ENCODE measurements at places on chromosomes 3 and 15.

DNA sequence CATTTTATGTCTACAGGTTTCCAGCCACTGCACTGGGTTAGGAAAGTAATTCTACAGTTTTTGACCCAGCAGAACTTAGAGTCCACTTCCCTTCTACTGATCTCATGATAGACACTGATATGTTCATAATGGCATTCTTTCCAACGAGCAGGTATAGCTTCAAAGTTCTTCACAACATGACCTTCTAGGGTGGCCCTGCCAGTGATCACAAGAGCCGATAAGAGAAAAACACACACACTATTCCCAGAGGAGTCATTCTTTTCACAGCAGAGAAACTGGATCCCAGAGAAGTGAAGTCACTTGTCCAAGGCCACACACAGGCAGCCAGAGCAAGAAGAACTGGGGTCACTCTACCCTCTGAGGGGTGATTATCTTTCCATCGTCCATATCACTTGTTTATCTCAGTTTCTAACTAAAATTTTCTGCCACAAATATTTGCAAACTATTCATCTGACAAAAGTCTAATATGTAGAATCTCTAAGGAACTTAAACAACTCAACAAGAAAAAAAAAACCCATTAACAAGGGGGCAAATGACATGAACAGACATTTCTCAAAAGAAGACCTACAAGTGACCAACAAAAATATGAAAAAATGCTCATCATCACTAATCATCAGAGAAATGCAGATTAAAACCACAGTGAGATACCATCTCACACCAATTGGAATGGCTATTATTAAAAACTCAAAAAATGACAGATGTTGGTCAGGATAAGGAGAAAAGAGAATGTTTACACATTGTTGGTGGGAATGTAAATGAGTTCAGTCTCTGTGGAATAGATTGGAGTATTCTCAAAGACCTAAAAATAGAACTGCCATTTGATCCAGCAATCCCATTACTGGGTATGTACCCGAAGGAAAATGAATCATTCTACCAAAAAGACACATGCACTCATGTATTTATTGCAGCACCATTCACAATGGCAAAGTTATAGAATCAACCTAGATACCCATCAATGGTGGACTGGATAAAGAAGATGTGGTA is 31.5 kb downstream of the SPTSSB start:
- no peak for DNase-seq

GRCh38 chr3:101535221-101535620 is 22.2 kb upstream of the SENP7 start:
- DNase-seq, result no peak

- DNase-seq, result no peak
Observed at GRCh38 chr15:41490355-41490754, 3.3 kb upstream of the ITPKA start.

GRCh38 chr3:171011109-171011872 is 15.2 kb downstream of the SLC2A2 start:
- DNase-seq, result no peak

DNA sequence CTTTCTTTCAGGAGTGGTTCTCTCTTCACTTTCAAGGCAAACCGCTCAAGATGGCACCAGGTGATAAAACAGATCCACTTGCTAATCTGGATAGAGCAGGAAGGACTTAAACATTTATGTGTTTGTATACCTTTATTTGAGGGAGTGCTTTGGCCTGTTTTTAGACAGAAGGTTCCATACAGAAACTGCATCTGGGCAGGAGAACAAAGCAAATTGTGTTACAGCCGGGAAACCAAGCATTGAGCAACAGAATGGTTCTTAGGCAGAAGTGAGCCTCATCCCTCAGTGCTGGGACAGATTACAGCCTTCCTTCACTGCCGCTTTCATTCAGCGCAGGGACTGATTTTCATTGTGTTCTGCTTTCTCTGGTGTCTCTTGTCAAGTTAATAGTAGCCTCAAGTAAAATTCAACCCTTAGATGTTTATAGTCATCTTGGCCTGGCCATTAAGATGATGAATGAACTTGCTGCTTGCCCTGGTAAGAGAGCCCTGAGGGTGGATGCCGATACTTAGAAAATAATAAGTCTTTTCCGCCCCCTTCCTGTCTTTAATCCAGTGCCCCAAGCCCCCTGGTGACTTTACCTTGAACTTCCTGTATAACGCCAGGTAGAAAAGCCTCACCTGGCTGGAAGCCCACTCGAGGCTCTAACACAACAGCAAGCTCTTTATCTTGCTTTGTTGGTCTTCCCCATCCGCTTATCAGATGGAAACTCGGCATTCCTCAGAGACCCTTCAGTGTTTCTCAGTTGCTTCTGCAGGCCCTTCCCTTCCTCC is 168.0 kb upstream of the CTDSPL start:
- no peak for DNase-seq

DNA sequence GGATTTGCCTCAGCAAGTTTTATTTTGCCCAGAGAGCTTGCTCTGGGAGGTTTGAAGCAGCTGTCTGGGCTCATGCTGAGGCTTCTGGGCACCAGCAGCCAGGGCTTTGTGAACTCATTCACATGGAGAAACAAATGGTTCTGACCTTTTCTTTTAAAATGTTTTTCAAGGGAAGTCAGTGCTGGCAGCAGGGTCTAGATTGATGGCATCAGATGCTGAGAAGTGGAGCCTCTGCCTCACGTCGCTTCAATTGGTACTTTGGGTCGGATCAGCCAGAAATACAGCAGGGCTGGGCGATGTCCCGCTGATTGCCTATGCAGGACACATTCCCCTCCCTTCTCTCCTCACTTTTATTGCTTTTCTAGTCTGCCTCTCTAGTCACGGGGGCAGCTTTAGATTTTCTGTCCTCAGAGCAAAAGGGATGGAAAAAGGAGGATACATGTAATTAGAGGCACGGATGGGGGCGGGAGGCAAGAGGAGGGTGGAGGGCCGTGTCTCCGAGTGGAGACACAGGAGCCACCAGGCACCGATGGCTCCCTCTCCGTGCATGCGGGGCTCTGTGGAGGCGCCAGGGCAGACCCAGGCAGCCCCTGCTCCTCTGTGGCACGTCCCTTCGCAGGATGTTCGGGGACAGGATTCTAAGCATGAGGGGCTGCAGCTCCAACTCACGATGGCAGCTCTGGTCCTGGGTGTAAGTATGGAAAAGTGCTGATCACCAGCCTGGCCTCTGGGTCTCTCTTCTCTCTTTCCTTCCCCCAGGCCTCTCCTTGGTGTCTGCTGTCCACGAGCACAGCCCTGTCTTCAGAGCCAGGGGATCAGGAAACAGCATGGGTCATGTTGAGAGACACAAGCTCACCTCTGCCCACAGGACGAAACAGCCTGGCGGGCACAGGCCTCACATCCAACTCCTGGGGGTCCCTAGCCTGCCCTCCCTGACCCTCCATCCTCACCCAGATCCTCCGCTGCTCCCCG is 116.1 kb downstream of the FAM43A start:
- DNase-seq, result no peak

All from NCI-H1092 treated with DMSO at 0.1 percent for 48 hours (cell line).